AG10803 (cell line): ENCODE measurements at places on chromosomes 16 and 17.

DNA sequence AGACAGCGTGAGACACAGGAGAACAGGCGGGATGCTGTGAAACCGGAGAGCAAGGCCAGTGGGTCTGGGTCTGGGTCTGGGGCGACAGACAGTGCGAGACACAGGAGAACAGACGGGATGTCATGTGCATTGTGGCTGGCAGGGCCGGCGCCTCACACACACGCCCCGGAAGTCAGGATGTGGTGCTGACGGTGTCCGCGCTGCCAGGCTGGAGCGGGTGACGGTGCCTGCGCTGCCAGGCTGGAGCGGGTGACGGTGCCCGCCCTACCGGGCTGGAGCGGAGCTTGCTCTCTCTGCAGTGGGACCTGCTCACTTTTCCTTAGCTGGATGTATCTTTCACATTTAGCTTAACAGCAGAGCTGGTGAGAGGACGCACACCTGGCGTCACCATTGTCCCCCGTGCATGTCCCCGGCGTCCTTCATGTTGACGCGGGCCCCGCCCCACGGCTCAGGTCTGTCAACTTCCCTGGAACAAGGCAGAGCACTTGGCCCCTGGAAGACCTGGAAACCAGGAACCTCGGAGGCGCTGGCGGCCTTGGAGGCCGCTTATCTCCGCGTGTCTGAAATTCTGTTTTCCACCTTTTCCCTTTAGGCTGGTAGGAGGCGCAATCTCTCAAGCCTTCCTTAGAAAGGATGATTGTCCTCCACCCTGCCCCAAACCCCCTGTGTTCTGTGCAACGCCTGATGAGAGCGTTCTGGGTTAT lies 43.0 kb upstream of the ZNF750 start:
- no peak for DNase-seq

GRCh38 chr16:48613061-48613957 lies 3.3 kb upstream of the N4BP1 start:
- DNase-seq = peak; percentile 90

- DNase-seq = no peak
Observed at GRCh38 chr17:33531311-33531710, 238.2 kb upstream of the ASIC2 start.

GRCh38 chr16:15808071-15808470 lies 48.8 kb downstream of the MYH11 start:
- no peak for DNase-seq

DNA sequence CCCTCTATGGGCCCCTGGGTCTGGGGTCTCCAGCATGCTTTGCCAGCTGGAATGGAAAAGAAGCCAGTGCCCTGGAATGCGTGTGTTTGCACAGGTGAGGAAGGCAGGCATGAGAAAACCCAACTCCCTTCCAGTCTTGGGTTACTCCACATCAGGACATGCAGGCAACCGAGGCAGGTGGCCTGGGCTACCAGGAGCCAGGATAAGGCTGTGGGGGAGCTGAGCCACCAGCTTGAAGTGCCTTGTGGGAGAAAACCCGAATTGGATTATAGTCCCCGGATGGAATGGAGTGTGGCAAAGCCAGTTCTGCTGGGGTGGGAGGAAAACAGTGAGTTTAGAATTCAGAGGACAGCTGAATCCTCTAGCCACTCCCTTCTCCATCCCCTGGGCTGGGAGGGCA lies 7.2 kb downstream of the SRCIN1 start:
- peak; percentile 38 for DNase-seq

DNA sequence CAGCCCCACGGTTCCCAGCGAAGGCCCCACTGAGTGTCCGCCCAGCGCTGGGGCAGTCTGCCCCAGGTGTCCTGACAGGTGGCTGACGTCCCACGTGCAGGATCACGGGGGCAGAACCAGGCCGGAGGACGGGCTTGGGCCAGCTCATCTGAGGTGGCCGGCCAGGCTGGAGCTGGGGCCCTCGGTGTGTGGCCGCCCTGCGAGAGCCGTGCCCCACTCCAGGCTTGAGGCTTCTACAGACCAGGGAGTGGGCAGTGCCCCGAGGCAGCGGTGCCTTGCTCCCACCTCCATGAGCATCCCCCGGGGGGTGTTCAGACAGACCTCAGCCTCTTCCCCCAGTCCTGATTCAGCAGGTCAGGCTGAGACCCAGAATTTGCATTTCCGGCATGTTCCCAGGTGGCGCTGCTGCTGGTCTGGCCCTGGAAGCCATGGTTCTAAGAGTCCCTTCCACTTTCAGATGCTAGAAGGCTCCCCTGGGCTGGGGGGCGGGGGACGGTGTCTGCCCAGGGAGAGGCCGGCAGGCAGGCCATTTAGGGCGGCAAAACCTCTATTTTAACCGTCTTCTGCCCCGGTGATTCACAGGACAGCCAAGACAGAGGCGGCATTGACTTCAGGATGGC lies 35.4 kb upstream of the PABPN1L start:
- DNase-seq = no peak

DNA sequence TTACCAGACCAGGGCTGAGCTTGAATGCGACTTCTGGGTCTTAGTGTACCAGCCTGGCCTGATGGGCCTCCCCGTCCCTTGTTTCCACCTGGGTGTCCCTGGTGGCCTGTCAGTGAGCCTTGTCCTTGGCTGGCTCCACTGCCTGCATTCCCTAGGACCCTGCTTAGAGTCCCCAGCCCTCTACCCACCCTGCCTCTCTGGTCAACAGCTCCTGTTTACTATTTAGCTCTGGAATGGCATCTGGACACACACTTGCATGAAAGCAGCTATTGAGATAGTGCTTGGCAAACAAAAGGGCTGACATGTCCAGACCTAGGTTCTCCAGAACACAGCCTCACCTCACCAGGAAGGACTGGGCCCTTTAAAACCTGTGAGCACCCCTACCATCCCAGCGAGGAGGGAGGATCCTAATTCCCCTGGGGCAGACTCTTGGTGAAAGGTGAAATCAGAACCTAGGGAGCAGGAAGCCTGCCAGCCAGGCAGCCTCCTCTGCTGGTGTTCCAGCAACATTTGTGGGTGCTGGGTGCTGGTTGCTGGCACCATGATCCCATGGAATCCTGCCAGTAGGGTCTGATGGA lies 38.8 kb downstream of the RAI1 start:
- no peak for DNase-seq

DNA sequence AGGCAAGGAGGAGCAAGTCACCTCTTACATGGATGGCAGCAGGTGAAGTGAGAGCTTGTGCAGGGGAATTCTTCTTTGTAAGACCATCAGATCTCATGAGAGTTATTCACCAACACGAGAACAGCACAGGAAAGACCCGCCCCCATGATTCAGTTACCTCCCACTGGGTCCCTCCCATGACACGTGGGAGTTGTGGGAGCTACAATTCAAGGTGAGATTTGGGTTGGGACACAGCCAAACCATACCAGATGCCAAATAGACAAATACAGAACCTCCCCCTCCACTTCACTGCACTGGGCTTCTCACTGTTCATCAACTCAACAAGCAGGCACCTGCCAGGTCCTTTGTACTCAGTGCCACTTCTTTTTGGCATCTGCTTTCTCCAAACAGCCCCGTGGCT lies 100.2 kb downstream of the WSCD1 start:
- DNase-seq = no peak

DNA sequence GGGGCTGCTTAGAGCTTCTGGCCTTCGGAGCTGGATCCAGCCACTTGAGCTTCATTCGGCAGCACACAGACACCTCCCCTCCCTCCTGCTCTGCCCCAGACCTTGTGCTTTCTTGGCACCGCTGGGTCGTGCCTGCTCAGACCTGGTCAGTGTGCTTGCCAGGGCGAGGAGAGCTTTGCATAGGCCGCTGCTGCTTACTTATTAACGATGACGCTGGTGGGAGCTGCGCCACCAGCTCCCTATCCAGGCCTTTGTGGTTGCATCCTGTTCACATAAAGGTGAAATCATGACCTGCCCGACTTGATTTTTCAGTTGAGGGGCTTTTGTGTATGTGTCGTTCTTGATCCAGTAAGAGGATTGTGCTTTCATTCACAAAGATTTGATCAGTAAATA lies 101.1 kb downstream of the MSI2 start:
- no peak for DNase-seq

GRCh38 chr16:13171313-13171712 lies 269.9 kb downstream of the SHISA9 start:
- no peak for DNase-seq

DNA sequence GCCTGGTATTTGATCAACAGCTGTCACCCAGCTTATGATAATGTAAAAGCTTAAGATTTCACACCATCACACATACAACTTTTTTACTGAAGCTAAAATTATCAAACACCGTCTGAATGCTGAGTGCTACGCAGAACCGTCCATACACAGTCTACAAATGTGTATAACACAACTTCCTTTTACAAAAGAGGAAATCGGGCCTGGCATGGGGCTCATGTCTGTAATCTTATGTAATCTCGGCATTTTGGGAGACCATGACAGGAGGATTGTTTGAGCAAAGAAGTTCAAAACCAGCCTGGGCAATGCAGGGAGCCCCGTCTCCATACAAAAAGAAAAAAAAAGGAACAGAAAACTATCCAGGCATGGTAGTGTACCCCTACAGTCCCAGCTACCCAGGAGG lies 19.6 kb upstream of the QRICH2 start:
- no peak for DNase-seq

GRCh38 chr16:87185308-87185707 lies 131.9 kb downstream of the C16orf95 start:
- no peak for DNase-seq

GRCh38 chr17:49511810-49512209 lies 16.7 kb downstream of the NGFR start:
- no peak for DNase-seq

- no peak for DNase-seq
Observed at GRCh38 chr17:72439893-72440502, 319.2 kb downstream of the SOX9 start.

DNA sequence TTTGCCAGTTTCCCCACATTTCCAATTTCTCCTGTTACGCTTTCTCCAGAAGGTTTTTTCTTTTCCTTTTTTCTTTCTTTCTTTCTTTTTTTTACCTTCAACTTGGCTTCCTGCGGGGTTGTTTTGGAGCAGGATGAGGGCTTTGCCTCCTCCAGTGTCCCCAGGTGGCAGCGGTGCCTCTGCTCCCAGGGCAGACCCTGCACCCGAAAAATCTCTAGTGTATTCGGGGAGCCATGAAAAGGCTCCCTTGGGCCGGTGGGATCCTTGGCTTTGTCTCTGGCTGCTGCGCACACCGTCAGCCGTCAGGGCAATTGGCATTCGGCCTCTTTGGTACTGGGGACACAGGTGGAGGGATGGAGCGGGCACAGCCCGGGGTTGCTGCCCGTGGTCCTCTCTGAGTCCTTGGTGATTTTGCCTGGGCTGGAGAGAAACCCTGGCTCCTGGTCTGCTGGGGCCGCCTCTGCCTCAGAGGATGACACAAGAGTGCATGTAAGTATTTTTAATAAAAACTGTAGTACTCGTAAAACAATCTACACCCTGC lies 846 bp downstream of the ITGB3 start:
- DNase-seq = no peak

DNA sequence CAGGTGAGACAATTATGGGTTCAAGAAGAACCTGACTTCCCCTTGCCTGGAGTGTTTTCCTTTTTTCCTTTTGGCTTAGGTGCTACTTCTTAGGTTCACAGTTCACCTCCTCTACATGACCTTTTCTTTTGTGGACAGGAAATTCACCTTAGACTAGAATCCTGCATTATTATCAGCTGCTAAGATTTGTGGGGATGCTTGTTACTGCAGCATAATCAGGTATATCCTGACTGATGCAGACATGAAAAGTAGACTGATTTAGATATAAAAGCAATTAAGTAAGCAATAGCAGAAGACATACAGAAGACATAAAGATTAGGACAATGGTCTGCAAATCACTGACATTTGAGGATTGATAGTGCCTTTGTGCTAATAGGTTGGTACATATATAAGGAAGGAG lies 168.3 kb downstream of the SALL1 start:
- DNase-seq = no peak

GRCh38 chr16:21654466-21654865 lies 2.1 kb upstream of the IGSF6 start:
- no peak for DNase-seq

DNA sequence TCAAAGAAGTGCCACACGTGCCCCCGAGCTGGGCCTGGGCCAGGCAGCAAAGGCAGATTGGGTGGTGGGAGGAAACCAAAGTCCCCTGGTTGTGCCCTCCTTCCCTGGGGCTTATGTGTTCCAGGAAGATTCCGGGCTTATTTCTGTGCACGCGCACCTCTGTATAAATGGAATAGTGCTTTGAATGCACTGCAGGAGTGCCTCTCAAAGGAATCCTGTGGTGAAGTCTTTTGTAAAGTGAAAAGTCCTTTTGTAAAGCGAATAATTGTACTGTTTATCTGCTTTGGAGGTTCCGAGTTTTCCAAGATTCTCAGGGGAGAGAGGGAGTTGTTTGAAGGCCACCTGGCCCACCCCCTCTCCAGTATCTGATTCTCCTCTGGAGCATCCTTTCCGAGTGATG lies 26.8 kb downstream of the C17orf75 start:
- no peak for DNase-seq

DNA sequence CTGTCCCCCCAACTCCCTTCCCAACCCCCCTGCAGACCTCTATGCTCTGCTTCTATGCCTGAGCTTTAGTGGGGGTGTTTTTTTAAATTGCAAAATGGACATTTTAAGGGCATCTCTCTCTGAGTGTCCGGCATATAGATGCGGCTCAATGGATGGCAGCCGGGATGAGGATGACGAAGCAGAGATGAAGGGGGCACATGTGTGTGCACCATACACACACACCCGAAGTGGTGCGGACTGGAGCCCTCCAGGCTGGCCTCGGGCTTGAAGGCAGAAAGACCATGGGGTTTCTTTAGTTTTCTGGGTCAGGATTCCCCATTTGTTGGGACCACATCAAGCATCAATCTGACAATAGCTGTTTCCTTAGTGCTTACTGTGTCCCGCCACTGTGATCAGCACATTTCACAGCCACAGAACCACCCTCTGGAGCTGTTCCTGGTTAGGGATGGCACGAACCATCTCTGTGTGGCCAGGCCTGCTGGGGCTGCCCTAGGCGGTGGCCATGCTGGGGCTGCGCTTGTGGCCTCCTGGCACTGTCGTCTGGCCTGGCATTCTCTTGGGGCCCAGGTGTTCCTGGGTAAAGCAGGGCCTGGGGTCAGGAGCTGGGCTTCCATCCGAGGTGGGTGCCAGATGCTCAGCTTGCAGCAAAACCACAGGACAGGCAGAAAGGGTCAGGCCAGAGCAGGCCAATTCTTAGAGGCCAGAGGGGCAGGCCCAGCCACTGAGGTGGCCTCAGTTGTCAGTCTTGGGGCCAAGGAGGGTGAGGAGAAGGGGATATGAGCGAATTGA lies 49.9 kb downstream of the NT5M start:
- no peak for DNase-seq

DNA sequence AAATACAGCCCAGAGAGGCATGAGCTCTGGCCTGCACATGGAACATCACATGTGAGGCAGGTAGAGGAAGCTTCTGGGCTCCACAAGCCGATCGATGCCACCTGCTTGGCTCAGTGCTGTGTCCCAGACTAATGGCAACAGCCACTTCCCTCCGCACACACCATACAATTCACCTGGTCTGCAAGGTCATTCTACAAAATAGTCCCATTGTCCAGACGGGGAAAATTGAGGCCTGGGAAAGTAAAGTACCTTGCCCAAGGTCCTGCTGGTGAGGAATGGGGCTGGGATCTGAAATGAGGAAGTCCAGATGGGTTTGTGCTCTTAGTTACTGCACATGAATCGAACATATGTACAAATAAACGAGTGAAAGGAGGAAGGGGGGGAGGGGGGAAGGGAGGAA lies 88.0 kb downstream of the LITAF start:
- DNase-seq = no peak

GRCh38 chr16:53090286-53090590 lies 35.4 kb downstream of the CHD9 start:
- no peak for DNase-seq
